ENCODE measurements at places on chromosomes 6 and 20.

GRCh38 chr6:81331526-81331925 lies 421.0 kb downstream of the TENT5A start:
- DNase-seq = no peak

DNA sequence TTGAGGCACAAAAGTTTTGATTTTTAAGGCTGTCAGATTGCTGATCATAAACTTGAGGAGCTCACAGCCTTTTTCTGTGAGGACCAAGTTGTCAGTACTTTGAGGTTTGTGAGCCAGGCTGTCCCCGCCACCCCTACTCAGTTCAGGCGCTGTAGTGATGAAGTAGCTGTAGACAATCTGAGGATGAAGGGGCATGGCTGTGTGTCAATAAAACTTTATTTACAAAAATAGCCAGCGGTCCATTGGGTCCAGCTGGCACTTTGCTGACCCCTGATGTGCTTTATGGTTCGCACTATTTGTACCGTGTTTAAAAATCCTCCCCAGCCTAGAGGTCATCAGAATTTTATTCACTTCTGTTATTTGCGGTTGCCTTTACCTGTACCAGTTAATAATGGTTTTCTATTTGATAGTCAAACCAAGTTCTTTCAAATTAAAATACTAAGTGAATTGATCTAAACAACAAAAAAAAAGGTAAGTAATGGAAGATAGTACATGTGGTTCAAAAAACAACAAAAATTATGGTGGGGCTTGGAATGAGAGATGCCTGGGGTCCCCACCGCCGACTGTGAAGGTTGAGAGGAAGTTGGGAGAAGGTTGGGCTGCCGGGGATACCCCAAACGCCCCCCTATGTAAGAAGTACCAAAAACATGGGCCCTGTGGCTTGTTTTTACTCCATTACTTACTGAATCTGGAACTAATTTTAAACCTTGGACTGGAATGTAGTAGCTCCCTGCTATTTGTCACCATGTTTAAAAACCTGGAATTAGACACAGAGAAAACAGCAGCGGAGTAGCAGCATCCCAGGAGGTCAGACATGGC lies 123.6 kb downstream of the SYCP2 start:
- no peak for DNase-seq

- DNase-seq = no peak
Measured at GRCh38 chr6:63099772-63100459, 111.4 kb upstream of the FKBP1C start.

DNA sequence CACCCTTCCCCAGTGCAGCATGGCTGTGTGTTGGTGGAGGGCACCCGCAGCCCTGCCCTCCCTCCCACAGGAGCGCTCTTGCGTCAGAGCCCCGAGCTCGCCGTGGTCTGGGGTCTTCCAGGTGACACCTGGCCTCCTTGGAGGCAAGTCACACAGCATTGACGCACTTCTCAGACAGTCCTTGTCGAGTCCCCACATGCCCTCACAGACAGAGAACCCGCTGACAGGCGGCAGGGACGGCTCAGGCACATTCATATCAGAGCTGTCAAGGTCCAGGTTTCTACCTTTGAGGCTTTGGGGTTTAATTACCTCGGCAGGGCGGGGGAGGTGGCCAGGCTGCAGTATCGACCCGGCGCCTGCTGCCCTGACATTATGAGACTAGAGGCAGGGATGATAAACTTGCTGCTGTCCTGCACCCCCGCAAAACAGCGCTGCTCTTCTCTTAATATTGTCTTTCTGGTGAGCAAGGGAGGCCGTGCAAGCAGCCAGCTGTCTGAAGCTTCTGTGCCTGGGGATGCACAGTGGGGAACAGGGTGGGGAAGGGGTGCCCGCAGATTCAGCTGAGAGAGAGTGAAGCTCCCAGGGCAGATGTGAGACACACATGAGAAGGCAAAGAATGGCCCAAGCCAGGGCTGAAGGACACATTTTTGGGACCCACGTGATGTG lies 4.7 kb downstream of the NPEPL1 start:
- no peak for DNase-seq

DNA sequence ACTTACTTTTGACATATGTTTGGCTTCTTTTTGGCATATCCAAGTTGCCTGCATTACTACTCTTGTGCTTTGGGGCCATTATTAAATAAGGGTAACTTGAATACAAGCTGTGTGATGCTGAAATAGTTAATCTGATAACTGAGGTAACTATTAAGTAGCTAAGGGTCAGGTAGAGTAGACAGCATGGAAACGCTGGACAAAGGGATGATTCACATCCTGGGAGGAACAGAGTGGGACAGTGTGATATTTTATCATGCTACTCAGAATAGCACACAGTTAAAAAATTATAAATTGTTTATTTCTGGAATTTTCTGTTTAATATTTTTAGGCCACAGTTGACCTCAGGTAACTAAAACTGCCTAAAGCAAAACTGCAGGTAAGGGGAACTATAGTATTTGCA lies 483.9 kb downstream of the RFPL4B start:
- no peak for DNase-seq
